ENCODE measurements at places on chromosomes 12 and 14.

DNA sequence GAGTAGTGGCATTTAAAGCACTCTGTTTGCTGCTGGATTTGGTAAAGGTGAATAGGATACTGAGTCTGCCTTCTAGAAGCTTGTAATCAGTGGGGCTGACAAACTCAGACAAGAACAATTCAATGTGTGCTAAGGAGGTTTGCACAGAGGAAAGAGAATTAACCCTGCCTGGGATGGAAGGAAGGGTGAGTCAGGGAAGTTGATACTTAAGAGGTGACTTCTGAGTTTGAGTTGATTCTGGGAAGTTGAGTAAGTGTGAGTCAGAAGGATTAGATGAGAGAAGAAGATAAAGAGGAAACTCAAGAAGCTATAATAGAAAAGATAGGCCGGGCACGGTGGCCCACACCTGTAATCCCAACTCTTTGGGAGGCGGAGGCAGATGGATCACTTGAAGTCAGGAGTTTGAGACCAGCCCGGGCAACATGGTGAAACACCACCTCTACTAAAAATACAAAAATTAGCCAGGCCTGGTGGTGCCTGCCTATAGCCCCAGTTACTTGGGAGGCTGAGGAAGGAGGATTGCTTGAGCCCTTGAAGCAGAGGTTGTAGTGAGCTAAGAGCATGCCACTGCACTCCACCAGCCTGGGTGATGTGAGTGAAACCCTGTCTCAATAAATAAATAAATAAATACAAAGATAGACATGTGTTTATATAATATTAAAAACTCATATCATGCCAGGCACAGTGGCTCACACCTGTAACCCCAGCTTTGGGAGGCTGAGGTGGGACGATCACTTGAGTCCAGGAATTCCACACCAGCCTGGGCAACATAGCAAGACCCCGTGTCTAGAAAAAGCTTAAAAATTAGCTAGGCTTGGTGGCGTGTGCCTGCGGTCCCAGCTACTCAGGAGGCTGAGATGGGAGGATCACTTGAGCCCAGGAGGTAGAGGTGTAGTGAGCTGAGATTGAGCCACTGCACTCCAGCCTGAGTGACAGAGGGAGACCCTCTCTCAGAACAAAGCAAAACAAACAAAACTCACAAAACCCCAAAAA, 126.8 kb upstream of the CPM start:
- no peak for DNase-seq

GRCh38 chr12:116924558-116925453, 14.1 kb downstream of the FBXW8 start:
- DNase-seq: no peak

- no peak for DNase-seq
These were observed 22.3 kb upstream of the TDRD9 start for GRCh38 chr14:103905842-103906456.

DNA sequence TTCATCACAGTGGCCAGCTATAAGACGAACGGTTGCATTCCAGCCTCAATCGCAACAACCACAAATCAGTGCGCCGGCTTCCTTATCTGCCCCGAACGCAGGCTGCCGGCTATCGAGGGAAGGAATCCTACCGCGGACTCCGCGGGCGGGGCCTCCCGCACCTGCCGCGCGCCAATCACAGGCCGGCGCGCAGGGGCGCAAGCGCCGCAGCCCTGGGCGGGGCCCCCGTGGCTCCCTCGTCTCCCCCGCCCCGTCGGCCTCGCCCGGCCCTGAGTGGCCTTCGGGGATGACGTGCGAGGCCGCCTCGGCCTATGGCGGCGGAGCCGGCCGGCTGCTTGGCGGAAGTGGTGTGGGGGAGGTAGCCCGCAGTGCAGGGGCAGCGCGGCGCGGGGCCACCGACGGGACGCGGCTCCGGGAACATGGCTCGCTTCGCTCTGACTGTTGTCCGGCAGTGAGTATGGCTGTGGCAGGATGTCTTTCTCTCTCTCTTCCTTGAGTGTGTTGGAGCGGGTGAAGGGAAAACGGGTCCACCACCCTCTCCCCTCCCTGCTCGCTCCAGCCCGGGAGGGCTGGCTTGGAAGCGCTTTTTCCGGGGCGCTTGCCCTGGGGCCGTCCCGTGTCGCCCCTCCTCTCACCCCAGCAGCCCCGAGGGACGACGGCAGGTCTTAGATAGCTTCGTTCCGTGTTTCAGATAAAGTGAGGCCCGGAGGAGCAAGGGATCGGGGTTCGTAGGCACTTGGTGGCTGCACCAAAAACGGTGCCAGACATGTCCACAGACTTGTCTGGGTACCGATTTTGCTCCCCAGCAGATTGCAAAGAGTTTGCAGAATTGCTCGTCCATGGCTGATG, at the start of gene TIGAR:
Gene TIGAR, plus strand, starts transcription at position 361 of the 849 bp plus-strand sequence. Its CDS starts 59 bp downstream, at position 420.
- DNase-seq: peak; percentile 96

DNA sequence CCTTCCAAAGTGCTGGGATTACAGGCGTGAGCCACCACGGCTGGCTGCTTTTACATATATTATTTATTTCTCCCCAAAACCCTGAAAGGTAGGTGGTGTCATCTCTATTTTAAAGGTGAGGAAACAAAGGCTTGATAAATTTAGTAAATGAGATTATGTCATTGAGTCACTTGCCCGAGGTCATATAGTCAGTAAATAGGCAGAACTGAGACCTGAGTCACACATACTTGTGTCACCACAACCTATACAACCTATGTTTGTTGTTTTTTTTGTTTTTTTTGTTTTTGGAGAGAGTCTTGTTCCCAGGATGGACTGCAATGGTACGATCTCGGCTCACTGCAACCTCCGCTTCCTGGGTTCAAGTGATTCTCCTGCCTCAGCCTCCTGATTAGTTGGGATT, 12.8 kb downstream of the TSFM start:
- DNase-seq: no peak

DNA sequence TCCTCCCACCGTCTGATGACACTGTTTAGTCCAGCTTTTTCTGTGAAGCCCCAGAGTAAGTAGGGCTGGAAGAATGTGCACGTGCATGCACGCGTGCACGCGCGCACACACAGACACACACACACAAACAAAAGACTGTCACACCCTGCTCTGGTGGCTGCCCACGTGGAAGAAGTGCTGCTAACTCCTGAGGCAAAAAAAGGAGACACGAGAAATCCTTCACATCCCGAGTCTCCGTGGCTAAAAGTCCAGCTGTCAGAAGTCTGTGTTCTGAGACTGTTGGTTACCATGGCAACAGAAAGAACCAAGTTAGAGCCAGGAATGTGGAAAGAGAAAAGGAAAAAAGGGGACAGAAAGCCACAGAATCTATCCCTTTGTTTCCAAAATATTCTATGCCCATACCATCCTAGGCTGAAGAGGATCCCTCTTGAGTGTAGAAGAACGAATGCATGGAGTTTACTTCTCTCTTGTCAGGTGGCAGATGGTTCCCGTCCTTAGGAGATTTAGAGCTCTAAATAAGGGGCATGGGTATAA, 1.6 kb upstream of the C12orf71 start:
- DNase-seq: no peak

DNA sequence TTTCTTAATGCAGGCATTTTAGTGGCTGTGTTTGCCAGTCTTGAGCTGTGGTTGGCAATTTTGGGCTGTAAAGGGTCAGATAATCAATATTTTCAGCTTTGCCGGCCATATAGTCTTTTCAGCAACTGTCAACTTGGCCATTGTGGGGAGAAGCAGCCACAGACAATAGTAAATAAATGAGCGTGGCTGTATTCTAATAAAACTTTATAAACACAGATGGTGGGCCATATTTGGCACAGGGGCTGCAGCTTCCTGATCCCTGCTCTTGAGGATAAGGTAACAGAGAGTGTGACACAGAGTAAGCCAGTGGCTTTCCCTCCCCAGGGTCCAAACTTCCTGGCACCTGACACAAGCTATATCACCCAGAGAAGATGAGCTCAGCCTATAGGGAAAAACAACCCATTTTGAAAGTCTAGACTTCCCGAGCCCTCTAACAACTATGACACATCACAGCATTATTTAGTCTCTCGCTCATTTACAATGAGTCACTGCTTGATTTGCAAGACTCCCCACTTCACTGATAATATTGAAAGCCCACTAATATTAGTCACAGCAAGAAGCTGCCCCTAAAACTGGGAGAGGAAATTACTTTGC, 163.1 kb upstream of the TMPO start:
- no peak for DNase-seq

DNA sequence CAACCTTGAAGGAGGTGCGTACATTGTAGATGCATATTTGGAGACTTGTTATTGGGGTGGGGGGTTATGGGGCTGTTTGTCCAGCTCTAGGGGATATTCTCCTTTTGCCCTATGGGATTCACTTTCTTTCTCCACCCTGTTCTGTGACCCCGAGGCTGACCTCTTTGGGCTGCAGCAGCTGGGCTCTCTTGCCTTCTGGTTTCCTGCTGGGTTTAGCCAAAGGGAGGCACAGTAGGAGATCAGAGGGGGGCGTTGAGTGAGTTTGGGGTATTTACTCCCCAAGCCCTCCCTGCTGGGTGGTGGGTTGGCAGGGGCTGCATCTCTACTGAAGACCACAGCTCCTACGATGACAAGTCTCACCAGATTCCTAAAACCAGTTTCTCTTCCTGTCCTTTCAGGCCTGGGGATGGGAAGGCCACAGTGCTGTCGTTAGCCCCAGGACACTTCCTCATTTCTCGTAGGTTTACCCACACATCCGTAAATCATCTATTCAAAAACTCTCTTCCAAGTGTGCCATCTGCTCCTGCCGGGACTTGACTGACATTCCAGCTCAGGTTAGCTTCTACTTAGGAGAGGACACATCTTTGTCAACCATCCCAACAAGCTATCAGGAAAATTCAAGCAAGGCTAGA, 127.1 kb downstream of the TMEM30B start:
- DNase-seq: no peak

GRCh38 chr12:69056743-69057515, 124.0 kb upstream of the CPM start:
- DNase-seq: no peak

GRCh38 chr12:110269622-110270124, 11.4 kb upstream of the ATP2A2 start:
- DNase-seq: peak; percentile 72

GRCh38 chr14:61252369-61253063, 28.6 kb downstream of the TMEM30B start:
- peak; percentile 86 for DNase-seq

DNA sequence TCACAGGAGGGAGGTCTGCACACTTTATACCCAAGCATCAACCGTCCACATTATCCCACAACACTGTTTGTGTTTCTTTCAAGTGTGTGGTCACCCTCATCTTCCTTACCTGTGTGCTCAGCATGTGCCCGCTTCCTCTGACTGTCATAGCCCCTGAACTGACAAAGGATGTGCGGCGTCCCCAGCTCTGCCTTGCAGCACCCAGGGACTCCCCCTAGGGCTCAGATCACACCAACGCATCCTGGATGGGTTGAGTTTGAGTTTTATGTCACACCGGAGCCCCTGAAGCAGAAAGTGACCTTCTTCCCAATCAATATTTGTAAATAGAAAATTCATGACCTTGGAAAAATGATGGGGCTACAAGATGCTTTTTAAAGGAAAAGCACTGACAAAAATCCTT, 770.7 kb upstream of the TMEM132C start:
- DNase-seq: no peak

GRCh38 chr12:104786352-104786751, 171.7 kb downstream of the SLC41A2 start:
- no peak for DNase-seq

DNA sequence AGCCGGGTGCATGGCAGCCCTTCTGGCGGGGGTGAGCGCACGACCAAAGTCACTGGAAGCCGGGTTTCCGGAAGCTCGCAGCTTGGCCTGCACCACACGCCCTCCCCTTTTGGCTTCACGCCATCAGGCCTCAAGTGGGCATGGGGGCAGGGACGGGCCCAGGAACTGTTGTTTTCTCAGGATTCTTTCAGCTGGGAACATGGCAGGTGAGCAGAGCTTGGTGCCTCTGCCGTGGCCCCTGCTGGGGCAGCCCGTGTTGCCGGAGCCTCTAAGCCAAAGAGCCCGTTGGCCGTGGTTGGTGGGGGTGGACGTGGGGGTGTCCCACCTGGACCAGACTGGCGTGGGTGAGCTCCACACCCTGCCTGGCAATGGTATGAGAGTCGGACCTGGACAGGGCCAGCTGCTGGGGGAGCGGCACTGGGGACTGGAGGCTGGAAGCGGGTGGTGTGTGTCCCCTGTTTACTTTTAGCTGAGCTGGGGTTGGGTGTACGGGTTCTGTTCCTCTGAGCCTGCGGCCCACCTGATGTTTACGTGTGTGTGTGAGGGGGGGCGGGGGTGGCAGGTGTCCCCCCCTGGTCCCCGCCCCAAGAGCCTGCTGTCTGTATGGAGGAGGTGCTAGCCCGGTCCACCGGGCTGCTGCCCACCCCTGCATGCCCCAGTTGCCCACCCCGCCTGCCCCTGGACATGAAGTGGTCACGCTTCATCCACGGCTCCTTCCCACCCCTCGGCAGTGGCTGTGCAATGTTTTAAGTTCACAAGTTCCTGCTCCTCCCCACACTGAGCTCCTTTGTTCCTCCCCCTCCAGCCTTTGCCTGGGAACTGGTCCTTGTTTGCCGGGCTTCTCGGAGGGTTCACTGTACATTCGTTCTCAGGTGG, 28.7 kb upstream of the PLD4 start:
- DNase-seq: no peak

- DNase-seq: no peak
These were observed 24.6 kb upstream of the PPP1R12A start for GRCh38 chr12:79959484-79959883.

- DNase-seq: no peak
These were observed 16.5 kb downstream of the CLEC1A start for GRCh38 chr12:10082117-10082874.

GRCh38 chr14:49363821-49364751, 222.1 kb downstream of the RPS29 start:
- no peak for DNase-seq

- no peak for DNase-seq
These were observed 18.2 kb downstream of the RPS6KL1 start for GRCh38 chr14:74904635-74905503.

DNA sequence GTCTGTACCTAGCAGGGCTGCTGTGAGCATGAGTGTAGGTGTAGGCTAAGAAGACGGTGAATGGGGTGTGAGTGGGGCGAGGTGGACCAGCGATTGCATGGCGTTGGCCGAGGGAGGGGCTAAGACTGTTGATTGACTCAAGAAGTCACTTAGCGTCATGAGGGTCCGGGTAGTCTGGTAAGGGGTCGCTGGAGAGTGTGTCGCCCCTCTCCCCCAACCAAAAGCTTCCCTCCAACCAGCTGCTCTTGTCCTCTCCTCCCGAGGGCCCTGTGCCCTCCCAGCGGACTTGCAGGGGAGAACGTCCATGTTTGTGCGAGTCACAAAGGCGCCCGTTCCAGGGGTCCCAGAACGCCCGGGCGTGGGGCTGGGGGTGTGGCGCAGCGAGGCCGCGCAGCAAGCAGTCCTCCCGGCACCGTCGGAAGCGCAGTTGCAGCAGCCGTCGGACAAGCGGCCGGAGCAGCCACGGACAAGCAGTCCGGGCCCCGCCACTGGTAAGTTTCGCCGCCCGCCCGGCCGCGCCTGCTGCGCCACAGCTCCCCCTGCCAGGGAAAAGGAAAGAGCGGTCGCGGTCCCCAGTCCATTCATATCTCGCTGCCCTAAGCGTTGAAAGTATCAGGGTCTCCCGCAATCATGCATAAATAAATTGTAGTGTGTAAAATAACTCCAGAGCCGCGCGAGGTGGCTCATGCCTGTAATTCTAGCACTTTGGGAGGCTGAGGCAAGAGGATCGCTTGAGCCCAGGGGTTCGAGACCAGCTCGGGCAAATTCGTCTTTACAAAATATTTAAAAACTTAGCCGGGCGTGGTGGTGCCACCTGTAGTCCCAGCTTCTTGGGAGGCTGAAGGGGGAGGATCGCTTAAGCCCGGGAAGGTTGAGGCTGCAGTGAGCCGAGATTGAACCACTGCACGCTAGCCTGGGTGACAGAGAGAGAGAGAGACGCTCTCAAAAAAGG, at the start of gene CCDC63:
Gene CCDC63, plus strand, starts transcription at position 373 of the 952 bp plus-strand sequence. CDS start 5,968 bp downstream, outside the sequence.
- DNase-seq: peak; percentile 75
